ENCODE measurements at places on chromosomes 11 and 22. TPM values are rescaled to one million over a fixed set of nuclear protein-coding genes. Genes with fewer than 3 reads are reported as not detected.

GRCh38 chr11:124756033-124756752 lies 4.1 kb upstream of the VSIG2 start:
- no peak for DNase-seq

GRCh38 chr11:77747381-77747969 lies 73.0 kb downstream of the RSF1 start:
- DNase-seq, result no peak

DNA sequence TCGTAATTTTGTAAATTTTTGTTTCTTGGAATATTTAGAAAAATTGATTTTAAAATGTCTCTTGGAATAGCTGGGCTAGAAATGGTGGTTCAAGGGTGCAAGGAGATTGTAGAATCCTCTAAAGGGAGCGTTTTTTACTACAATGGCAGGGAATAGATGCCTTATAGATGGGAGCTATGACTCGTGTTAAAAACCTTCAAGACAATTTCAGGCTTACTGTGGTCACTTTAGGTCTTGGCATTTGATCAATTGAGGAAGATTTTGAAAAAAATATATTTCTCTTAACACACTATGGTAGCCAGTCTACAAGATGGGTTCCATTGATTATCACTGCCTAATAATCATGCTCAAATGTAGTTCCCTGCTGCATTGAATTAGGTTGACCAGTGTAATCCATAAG lies 25.0 kb downstream of the METTL15 start:
- DNase-seq, result no peak

Gene CD3D
- 259 TPM for total RNA-seq

Gene TPP1
- 28.5 TPM for total RNA-seq
